Glutamatergic neuron (in vitro differentiated cells): ENCODE measurements at places on chromosomes 3 and 15. TPM values are rescaled to one million over a fixed set of nuclear protein-coding genes. Genes with fewer than 3 reads are reported as not detected.

DNA sequence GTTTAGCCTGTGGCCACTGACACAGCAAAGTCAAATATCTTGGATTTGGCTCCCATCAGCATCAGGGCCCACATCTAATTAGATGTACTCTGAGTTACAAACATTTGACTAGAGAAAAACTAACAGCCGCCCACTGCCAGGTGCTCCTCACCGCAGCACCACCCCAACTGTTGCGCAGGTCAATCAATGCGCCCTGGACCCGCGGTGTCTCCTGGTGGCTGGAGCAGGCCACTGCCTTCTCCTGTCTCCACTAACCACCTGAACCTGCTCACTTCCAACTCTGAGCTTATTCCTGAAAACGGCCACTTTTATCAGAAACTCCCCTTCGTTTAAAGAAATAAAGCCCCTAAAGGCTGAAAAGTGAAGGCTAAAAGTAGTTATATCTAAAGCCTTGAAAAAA, 4.3 kb downstream of the RIOX2 start:
- DNase-seq, result no peak

- DNase-seq, result no peak
These were observed 6.1 kb upstream of the HGD start for GRCh38 chr3:120688121-120688520.

DNA sequence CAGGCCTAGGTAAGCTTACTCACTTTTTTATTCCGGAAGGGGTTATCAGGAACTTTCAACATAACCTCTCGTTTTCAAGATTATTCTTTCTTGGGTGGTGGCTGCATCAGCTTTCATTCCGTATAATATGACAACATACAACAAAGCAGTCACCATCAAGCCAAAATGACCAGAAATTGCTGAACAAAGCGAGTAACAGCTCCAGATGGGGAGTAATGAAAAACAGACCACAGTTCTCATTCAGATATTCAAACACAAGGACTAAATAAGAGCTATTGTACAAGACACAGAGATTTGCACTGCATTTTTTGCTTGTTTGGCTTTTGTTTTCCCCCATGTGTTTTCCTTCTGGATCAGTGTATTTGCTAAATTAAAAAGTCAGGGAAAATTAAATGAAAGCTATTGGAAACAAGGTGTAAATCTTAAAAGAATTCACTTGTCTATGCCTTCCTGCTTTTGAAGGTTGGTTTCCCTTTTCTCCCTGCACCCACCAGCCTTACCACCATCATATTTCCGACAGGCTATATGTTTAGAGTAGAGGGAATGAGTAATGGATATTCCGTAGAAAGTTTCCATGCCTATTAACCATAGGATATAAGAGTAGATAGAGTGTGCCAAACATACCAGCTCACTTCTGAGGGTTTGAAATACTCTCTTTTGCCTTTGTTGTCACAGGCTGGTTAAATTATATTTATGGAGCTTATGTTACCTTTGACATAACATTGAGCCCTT, 213.6 kb downstream of the RBMS3 start:
- DNase-seq, result no peak

- DNase-seq, result no peak
These were observed 18.8 kb upstream of the AMOTL2 start for GRCh38 chr3:134393074-134393473.

- DNase-seq, result no peak
These were observed 17.5 kb downstream of the COPS2 start for GRCh38 chr15:49137861-49138260.

GRCh38 chr3:140595295-140595694, 82.6 kb upstream of the TRIM42 start:
- no peak for DNase-seq

Gene ZNF860
- not detected for total RNA-seq

DNA sequence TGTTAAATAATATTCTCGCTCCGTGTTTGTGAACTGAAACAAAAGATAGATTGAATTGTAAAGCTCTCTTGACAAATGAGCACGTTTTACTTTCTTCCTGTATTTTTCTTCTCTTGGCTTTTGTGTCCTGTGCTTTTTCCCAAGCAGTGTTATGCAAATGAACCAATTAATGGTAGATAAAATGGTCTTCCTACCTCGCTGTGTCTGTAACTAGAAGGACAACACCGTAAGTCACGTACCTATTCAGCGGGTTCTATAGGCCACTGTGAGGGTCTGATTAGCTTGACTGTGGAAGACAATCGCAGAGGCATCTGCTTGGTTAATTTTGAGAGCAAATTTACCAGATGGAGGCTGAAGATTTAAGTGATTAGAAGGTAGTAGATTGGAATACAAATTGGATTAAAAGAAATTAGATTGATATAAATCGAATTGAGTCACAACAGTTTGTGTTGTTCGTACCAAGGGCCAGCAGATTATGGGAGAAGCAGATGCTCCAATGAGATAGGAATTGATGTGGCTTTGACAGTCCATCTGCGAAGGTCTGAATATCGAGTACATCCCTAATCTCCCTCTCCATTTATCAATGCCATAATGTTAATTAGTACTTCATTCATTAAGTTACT, 40.2 kb downstream of the ROBO2 start:
- DNase-seq, result no peak

- no peak for DNase-seq
These were observed 60.5 kb upstream of the KY start for GRCh38 chr3:134711284-134711683.

GRCh38 chr3:148992027-148992634, 791 bp downstream of the GYG1 start:
- peak; percentile 56 for DNase-seq

DNA sequence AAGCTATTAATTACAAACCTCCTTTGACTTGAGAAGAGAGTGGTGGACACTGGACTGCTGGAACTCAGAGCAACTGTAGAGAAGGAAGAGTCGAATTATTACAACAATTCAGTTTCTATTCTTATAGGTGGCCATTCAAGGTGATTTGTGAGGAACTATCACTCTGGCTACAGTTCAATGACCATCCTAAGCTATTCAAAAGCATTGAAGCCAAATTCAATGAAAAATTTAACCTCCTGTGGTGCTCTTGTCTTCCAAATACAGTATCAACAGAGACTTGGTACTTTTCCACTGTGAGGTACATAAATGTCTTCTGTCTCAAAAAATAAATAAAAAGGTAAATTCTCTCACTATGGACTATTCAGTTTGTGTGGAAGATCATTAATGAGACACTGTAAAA, 513.3 kb upstream of the SEMA6D start:
- no peak for DNase-seq

- no peak for DNase-seq
These were observed 100.8 kb upstream of the TPM1 start for GRCh38 chr15:62941699-62942098.

DNA sequence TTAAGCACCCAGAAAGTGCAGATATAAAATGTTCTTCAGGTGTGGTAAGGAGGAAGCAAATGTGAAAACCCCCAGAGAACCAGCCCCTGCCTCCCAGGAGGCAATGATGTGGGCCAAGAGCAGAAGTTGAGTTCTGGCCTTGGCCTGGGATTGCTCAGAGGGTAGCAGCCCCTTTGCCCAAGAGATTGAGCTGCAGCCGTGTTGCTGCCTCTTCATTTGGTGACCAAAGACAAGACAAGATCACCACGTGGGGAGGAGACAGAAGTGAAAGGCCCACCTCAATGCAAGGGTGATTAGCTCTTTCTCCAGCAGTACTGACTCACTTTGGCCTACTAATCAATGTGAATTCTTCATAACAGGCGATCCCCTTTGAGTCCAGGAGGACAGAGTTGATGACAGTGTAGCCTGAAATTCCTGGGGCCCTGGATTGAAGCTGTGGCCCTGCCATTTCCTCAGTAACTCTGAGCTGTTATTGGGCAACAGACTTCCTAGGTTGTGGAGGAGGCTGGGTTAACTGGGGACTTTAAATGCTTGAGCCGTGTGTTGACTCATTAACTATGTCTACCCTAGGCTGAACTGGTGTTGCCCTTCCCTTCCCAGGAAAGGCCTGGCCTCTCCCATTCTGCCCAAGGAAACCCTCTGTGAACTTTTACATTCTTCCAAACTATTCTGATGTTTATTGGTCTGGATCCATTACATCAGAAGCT, 86.5 kb downstream of the ST6GAL1 start:
- no peak for DNase-seq

Gene RAD54L2
- total RNA-seq, result 64.3 TPM

GRCh38 chr3:55294557-55294956, 192.5 kb downstream of the WNT5A start:
- no peak for DNase-seq

GRCh38 chr3:186990878-186991308, 60.6 kb downstream of the ST6GAL1 start:
- no peak for DNase-seq

Gene GRK7
- total RNA-seq, result not detected

DNA sequence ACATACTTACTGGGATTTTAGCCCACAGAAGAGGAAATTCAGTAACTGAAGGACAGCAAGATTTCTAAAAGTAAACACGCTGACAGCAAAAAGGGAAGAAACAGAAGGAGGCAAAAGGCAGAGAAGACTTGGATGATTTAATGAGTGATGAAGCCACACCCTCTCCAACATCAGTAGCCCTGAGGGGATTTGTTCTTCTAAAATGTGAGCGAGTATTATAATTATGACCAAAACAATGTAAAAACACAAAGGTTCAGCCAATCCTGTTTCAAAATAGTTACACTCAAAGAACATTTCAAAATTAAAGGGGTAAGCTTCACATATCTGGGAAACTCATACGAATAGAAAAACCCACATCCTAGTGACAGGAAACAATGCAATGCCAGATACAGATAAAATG, 25.0 kb downstream of the MCCC1 start:
- no peak for DNase-seq
